ENCODE measurements at places on chromosomes 2 and 18. TPM values are rescaled to one million over a fixed set of nuclear protein-coding genes. Genes with fewer than 3 reads are reported as not detected.
A peak's percentile ranks its signal among the peaks of the same experiment; 100 is the strongest.

RUFY4 gene
- total RNA-seq = not detected

SKOR2 gene
- not detected for total RNA-seq

ALLC gene
- not detected for total RNA-seq

- no peak for DNase-seq
- no peaks in the 10 kb centered on the region for H3K27me3 ChIP-seq
Measured at GRCh38 chr2:232891621-232892071, 21.6 kb downstream of the SNORC start.

GRCh38 chr2:136110526-136110925, 7.4 kb downstream of the CXCR4 start:
- no peak overlapping the region for H3K4me3 ChIP-seq
- no peaks in the 10 kb centered on the region for H3K27me3 ChIP-seq
- DNase-seq = no peak
- no peaks in the 10 kb centered on the region for H3K4me1 ChIP-seq

DNA sequence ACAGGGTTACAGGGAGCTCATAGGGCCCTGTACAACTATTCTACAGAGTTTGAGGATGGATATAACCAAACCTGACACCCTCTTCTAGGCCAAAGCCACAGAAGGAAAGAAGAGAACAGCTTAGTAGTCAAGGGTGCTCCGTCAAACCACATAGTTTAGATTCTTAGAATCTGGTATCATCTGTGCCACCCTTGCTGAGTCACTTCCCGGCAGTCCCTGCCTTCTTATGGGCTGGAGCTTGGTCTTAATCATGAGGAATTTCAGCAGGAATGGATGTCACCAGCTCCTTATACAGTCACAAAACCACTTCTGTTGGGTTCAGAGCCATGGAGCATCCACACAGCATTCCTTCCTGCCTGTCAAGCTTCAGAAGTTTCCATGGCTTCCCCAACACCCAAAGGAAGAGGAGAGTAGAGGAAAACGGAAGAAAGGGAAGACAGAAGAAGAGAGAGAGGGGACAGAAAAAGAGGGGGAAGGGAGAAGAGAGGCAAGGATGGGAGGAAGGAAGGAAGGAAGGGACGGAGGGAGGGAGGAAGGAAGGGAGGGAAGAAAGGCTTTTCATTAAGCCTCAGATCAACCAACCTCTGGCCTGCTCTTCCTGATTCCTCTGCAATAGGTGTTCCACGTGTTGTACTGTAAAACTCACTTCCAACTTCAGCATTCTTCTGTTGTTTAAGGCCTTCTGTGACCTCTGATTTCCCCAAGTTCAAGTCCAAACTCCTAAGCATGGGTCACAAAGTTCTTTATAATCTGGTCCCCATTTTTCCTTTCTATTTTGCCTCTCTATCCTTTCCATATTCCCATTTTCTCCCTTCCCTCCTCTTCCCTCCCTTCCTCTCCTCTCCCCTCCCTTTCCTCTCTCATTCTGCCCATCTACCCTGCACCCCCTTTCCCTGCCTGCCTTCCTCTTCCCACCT, 246.1 kb upstream of the TNP1 start:
- no peak overlapping the region for H3K4me3 ChIP-seq
- no peaks in the 10 kb centered on the region for H3K4me1 ChIP-seq
- no peak for DNase-seq
- H3K27me3 ChIP-seq = no peaks in the 10 kb centered on the region
- H3K27ac ChIP-seq = no peak overlapping the region

DNA sequence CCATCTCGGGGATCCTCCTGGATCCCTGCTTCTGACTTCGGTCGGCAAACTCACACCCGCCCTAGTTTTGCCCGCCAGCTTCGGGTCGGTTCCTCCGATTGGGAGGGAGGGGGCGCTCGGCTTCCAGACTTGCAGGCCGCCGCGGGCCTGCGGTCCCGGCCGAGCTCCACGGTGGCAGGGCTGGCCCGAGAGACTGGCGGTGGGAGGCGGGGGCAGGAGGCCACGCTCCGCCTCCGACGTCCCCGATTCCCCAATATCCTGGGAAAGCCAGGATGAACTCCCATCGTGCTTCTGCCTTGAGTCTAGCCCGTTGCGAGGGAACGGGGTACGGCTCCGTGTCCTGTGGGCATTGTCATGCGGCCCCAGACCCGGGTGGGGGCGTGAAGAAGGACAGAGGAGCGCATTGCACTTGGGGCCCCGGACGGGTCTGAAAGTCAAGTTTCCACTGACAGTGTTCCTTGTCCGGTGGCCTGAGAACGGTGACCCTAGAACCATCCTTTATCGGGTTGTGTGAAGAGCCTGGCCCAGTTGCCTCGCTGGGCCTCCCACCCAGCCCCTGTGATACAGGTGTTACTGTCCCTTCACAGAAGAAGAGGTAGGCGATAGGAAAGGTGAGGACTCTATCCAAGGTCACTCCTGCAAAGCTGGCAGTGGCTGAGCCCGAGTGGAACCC, 2.4 kb upstream of the INHBB start:
- peak overlapping the region; percentile 86 for H3K27ac ChIP-seq
- no peak for DNase-seq
- H3K4me3 ChIP-seq = peak overlapping the region; percentile 61
- peaks cover 40% of the 10 kb centered on the region for H3K4me1 ChIP-seq
- no peaks in the 10 kb centered on the region for H3K36me3 ChIP-seq
- H3K27me3 ChIP-seq = no peaks in the 10 kb centered on the region

GRCh38 chr2:148752977-148753376, 108.4 kb downstream of the EPC2 start:
- DNase-seq = no peak
- no peaks in the 10 kb centered on the region for H3K36me3 ChIP-seq
- H3K27me3 ChIP-seq = no peaks in the 10 kb centered on the region
- H3K4me3 ChIP-seq = no peak overlapping the region
- no peaks in the 10 kb centered on the region for H3K4me1 ChIP-seq

TEKT4 gene
- not detected for total RNA-seq

GRCh38 chr2:221641181-221641871, 69.2 kb upstream of the EPHA4 start:
- no peaks in the 10 kb centered on the region for H3K36me3 ChIP-seq
- no peaks in the 10 kb centered on the region for H3K4me1 ChIP-seq
- no peaks in the 10 kb centered on the region for H3K27me3 ChIP-seq
- DNase-seq = no peak

MOGAT1 gene
- not detected for total RNA-seq

DNA sequence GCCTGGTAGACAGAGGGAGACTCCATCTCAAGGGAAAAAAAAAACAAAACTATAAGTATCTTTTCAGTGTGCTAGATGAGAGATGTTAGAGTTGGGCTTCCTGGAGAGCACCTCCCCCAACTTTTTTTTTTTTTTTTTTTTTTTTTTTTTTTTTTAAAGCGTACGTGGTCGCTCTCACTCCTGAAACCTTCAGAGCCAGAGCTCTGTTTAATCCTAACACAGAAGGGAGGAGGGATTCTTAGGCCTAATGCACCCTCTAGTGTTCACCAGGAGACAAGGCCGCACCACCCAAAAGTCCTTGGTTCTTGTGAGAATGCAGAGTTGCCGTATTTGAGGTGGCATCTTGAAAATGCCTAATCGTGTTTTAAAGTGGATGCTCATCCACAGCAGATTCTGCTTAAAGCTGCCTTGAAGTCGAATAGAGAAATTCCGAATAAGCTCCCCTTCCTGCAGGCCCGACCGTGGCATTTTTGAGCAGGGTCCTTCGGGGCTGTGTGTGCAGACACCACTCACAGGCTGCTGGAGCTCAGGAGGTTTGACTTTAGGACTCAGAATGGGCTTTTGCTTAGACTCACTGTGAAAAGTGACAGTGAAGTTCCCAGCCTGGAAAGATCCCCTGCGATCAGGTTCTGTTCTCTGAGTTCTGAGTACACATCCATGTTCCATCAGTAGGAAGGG, 252.6 kb downstream of the AGAP1 start:
- no peak overlapping the region for H3K27ac ChIP-seq
- H3K4me1 ChIP-seq = peaks cover 17% of the 10 kb centered on the region
- DNase-seq = no peak
- no peak overlapping the region for H3K4me3 ChIP-seq
- H3K27me3 ChIP-seq = no peaks in the 10 kb centered on the region
- H3K36me3 ChIP-seq = peaks cover 6% of the 10 kb centered on the region

- no peak overlapping the region for H3K4me3 ChIP-seq
- no peak for DNase-seq
- H3K36me3 ChIP-seq = no peaks in the 10 kb centered on the region
- no peaks in the 10 kb centered on the region for H3K4me1 ChIP-seq
Measured at GRCh38 chr2:88651646-88652045, 24.4 kb upstream of the EIF2AK3 start.

GRCh38 chr2:126826491-126826890, 72.2 kb upstream of the TEX51 start:
- H3K27ac ChIP-seq = no peak overlapping the region
- H3K36me3 ChIP-seq = no peaks in the 10 kb centered on the region
- H3K4me1 ChIP-seq = no peaks in the 10 kb centered on the region
- DNase-seq = no peak
- H3K27me3 ChIP-seq = no peaks in the 10 kb centered on the region
- no peak overlapping the region for H3K4me3 ChIP-seq

GRCh38 chr2:204293884-204294747, 251.2 kb upstream of the PARD3B start:
- H3K27me3 ChIP-seq = no peaks in the 10 kb centered on the region
- no peaks in the 10 kb centered on the region for H3K4me1 ChIP-seq
- no peak overlapping the region for H3K4me3 ChIP-seq

DNA sequence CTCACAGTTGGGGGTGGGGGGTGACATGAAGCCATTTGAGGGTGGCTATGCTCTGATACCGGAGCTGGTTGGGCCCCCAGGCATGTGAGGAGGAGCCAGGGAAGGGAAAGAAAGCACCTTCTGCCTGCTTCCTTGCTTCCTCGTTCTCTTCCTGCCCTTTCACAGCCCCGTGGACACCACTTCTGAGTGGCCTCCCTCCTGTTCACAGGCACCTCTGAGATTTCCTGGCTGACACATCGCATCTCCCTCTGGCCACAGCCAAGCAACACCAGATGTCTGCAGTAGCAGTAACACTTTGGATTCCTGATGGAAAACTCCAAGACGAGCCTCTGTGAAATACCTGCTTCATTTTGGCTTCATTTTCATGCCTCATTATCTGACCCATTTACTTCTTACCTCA, 64.7 kb upstream of the ST3GAL5 start:
- DNase-seq = no peak
- no peaks in the 10 kb centered on the region for H3K36me3 ChIP-seq
- H3K27ac ChIP-seq = no peak overlapping the region
- peaks cover 4% of the 10 kb centered on the region for H3K4me1 ChIP-seq

DNA sequence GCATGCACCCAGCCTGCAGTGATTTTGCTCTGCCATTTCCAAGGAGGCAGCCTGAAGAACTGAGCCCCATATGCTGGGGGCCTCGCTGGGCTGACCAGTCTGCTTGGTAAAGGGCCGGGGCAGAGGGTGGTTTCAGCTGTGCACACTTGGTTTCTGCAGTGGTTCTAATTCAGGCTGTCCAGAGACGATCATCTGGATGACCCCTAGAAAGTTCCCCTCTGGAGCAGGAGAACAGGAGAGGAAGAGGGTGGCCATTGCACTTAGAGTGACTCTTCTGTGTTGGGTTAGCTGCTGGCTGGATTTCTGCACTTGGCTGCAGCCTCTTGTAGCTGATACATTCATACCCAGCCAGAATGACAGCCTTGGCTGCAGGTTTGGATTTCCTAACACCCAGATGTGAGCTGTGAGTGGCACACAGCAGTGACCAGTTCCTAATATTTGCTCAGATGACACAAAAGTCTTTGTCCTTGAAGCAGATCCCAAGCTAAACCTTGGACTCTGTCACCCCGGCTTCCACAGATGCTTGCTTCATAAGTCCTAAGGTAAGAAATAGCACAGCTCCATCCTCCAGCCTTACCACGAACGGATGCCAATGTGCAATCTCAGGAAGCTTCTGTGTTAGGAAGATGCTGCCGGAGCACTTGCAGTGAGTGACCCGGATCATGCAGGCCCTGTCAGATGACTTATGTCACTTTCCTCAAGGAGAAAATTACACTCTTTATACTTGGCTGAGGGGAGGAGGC, 105.6 kb downstream of the HNRNPLL start:
- no peak overlapping the region for H3K4me3 ChIP-seq
- no peak overlapping the region for H3K27ac ChIP-seq
- H3K4me1 ChIP-seq = no peaks in the 10 kb centered on the region
- DNase-seq = no peak
- H3K36me3 ChIP-seq = no peaks in the 10 kb centered on the region

DGKD gene
- total RNA-seq = 13.3 TPM

NT5DC4 gene
- not detected for total RNA-seq

GALR1 gene
- total RNA-seq = 0.98 TPM

DNA sequence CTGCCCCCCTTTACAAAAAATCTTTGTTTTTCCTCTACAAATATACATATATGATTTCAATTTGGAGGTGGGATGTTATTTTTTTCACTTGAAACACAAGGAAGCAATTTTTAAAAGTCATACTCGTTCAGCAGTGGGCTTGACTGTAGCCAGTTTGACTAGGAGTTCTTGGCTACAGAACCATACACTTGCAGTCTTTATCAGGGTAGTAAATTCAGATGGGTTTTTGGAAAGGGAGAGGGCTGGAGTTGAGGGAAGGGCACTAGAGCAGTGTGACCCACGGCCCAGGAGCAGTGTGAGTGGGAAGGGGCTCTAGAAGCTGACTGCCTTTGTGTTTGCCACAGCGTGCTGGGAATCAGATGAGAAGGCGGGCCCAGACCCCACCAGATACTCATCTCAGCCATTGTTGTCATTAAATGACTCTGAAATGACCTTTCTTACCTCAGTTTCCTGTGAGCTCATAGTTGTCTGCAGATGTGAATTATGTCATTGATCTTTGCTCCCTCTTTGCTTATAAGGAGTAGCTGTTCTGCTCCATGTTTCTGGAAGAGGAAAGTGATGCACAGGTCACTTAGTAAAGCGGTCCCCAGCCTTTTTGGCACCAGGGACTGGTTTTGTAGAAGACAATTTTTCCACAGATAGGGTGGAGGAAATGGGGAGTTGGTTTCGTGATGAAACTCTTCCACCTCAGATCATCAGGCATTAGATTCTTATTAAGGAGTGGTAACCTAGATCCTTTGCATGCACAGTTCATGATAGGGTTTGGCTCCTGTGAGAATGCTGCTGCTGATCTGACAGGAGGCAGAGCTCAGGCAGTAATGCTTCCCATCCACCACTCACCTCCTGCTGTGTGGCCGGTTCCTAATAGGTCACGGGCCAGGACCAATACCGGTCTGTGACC, 116.8 kb downstream of the SPTBN1 start:
- no peak for DNase-seq
- H3K27me3 ChIP-seq = no peaks in the 10 kb centered on the region
- H3K36me3 ChIP-seq = no peaks in the 10 kb centered on the region
- peak overlapping the region; percentile 74 for H3K27ac ChIP-seq
- peaks cover 98% of the 10 kb centered on the region for H3K4me1 ChIP-seq

DNA sequence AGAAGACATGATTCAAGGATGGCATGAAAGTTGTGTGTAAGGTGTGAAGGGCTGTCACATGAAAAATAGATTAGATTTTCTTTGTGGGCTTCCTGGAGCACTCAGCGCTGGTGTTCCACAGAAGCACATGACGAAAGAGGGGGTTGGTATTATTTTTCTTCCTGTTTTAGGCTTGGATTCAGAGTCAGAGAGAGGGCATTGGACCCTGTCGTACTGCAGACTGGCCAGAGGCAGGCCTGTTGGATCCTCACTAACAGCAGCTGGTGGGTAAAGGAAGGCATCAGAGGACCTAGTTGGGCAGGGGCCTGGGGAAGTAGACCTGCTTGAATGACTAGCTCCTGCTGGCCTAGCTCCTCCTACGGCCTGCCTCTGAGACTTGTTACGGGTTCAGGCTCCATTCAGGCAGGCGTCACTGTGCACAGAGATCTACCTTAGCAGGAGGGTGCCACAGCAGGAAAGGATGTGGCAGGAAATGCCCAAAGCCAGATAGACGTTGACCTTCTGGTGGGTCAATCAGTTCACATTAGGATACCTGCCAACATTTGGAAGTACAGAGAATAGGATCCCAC, 13.1 kb downstream of the CTLA4 start:
- no peaks in the 10 kb centered on the region for H3K4me1 ChIP-seq
- DNase-seq = no peak
- no peak overlapping the region for H3K27ac ChIP-seq

All from vagina (tissue), 2 donors.